Bronchial epithelial cell (primary cell): ENCODE measurements at places on chromosomes 6 and 20.
A peak's percentile ranks its signal among the peaks of the same experiment; 100 is the strongest.

GRCh38 chr6:159943968-159944598 is 24.8 kb upstream of the IGF2R start:
- DNase-seq, result no peak

DNA sequence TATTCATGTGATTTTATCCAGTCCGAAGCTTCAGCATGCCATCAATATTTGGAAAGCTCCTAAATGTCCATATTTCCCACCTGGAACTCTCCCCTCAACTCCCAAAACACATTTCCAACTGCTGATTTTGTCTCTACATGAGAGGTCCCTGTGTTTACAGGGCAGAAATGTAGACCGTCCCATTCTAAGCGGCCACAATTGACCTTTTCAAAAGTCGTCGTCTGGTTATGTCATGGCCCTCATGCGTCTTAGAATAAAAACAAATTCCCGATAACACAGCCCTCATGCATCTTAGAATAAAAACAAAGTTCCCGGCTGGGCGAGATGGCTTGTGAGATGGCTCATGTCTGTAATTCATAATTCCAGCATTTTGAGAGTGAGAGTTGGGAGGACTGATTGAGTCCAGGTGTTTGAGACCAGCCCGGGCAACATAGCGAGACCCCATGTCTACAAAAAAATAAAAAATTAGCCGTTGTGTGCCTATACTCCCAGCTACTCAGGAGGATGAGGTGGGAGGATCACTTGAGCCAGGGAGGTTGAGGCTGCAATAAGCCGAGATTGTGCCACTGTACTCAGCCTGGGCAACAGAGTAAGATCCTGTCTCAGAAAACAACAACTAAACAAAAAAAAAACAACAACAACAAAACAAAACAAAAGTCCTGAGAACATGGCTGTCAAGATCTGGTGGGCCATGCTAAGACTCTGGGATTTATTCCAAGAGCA is 6.4 kb upstream of the ZNF217 start:
- no peak for DNase-seq

DNA sequence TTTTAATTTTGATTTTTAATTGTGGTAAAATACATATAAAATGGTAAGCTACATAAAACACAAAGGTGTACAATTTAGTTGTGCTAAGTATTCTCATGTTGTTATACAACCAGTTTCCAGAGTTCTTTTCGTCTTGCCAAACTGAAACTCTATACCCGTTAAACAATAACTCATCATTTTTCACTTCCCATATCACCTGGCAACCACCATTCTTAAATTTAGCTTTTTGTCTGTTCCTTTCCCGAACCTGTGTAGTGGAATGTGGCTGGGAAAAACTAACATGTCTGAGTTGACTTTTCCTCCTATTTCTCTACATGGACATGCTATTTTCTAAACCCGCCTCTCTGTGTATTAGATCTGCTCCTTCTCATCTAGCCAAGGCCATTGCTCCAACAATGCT is 27.6 kb downstream of the RPRD1B start:
- DNase-seq, result peak; percentile 48

DNA sequence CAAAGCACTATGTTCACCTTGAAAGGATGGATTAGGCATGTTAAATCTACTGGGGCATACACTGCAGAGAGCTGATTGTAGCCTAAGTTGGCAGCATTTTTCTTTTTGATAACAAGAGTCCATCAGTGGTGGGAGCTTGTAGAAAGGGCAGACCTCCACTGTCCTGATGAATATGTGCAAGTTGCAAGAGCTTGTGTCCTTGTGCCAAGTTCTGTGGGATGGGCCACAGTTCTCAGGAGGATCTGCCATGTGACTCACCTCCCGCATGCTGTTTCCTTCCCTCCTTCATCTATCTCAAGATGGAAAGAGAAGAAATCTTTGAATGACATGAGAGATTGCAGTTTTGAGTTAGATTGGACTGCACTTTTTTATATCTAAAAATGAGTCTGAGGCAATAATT is 58.3 kb upstream of the GGTLC1 start:
- DNase-seq, result peak; percentile 10
